ENCODE measurements at places on chromosomes 4 and X. TPM values are rescaled to one million over a fixed set of nuclear protein-coding genes. Genes with fewer than 3 reads are reported as not detected.

Gene MAGEE2
- not detected for total RNA-seq

Gene MAGEC1
- not detected for total RNA-seq

Gene UCP1
- not detected for total RNA-seq

Gene EVC
- 17.5 TPM for total RNA-seq

Gene SLC4A4
- total RNA-seq: not detected

Gene MSANTD1
- total RNA-seq: 0.40 TPM

Gene GSX2
- not detected for total RNA-seq

Gene LIAS
- 4.6 TPM for total RNA-seq

Gene CSN1S1
- total RNA-seq: not detected

Gene TREX2
- total RNA-seq: 4.4 TPM

Gene RS1
- total RNA-seq: not detected

DNA sequence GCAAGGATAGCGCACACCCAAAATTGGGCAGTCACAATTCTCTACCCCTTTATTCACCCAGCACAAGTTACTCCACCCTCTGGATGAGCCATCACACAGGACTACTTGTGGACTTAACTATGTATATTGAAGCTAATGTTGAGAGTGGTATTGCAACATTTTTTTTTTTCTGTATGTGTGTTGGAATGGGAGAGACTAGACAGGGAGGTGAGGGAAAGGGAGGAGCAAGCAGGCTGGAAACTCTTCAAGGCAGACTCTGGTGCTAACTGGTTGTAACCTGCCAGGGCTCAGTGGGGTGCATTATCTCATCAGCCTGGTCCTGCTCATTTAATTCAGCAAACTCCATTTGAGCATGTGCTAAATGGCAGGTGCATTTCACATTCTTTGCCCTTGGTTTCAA lies 18.4 kb upstream of the CWH43 start:
- no peak for DNase-seq

GRCh38 chr4:153852501-153852900 lies 63.6 kb upstream of the SFRP2 start:
- no peak for DNase-seq

GRCh38 chrX:7054219-7055216 lies 93.0 kb upstream of the STS start:
- no peak for DNase-seq

DNA sequence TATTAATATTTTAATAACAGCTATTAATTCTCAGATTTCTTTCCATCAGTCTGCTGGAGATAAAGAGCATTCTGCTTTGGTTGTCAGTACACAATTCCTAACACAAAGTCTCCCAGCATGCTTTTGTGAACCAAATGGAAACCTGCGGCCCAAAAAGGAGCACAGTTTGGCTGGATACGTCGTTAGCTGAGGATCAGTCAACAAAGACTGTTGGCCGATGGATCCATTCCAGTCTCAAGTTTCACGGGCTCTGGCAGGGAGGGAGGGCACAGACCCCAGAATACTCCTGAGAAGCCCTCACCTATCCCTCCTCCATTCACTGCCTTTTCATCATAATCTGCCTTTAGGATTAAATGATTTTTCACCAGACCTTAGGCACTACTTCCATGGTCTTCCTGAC lies 26.3 kb upstream of the PRSS48 start:
- DNase-seq: no peak

GRCh38 chr4:102825261-102826091 lies 1.9 kb downstream of the UBE2D3 start:
- DNase-seq: peak; percentile 76

DNA sequence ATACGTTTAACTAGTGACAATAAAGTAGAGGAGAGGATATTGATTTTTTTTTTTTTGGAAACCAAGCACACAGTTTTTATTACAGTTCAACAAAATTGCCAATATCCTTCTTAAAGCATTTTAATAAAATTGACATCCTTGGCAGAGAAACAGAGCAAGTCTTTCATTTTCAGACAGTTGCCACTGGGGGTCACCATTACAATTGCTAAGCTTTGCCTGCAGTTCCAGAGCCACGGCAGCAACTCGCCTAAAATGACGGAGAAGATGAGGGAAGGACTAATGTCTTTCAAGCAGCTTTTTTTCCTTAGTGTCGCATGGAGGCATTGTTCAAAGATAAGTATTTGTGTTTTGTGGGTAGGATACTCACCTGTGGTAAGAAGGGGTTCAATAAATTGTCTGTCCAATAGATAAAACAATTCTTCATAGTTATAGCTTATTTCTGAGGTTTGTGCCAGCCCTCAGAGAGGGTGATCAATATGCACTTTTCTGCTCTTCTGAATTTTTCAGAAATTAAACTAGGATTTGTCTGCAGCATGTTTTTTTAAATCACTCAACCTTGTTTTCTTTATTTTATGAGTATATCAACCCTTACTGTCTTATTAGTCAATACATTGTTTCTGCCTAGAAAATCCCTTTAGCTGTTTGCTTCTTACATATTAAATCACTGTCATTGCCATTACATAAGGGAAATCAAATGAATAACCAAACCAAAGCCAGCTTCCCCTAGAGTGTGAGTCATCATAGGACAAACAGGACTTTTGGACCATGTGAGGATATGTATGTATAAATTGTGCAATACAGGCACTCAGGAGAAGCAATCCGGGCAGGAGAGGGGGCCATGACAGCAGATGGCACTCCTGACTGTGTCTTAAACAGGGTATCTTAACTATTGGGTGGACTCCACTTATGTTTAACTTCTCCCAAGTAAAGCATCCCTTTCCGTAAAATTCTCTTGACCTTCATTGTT lies 508.1 kb upstream of the ARX start:
- peak; percentile 90 for DNase-seq

DNA sequence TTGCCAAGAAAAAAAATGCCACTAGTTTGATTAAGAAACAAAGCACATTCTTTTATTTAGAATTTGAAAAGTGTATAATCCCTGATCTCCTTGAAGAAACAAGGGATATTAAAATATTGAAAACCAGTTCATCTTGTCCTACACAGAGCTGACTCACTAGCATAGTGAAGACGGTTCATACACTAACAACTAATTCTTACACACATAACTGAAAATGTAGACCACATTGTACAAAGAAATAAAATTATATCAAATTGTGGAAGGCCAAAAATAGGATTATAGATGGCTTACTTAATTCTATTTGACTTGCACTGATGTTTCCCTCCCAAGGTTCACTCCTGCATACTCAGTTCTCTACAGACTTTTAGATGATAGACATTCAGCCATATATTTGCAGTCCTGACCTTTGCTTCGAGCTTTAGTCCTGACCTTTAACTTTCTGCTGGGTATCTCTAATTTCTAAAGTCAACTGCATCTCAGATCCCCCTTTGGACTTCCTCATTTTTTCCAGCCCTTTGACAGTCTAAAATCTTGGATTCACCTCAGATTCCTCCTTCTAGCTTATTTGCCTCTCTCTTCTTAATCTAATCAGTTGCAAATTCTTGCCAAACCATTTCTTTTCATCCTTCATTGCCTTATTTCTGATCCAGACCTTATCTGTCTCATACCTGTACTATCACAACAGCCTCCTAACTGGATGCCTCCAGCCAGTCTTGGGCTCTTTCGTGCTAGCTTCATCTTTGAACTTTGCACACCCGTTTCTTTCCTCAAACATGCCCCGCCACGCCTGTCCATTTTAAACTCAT lies 4.5 kb upstream of the WWC2 start:
- DNase-seq: no peak

GRCh38 chr4:153151535-153152455 lies 52.4 kb upstream of the TRIM2 start:
- DNase-seq: no peak

DNA sequence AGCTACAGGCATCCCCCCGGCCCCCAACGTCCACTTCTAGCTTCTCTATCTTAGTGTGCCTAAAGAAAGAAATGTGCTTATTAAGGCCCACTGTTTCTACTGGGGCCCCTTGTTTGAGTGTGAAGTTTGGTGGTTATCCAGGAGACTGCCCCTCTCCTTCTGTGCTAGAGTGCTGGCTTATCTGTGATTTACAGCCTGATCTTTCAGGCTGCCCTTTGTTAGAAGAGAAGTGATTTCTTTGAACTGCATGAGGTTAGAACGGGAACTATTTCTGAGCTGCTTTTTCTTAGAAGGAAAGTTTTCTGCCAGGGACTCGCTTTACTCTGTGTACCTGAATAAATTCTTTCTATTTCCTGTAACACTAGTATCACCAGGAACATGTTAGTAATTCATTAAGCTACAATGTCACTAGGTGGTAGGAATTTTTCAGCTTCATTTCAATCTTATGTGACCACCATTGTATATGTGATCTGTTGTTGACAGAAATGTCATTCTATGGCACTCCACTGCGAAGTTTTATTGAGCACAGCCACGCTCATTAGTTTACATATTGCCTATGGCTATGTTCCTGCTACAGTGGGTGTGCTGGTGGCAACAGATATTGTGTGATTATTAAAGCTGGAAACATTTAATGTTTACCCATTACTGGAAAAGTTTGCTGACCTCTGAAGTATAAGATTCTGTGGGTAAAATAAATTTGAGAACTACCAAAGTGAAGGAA lies 193.8 kb upstream of the CXorf51B start:
- no peak for DNase-seq

DNA sequence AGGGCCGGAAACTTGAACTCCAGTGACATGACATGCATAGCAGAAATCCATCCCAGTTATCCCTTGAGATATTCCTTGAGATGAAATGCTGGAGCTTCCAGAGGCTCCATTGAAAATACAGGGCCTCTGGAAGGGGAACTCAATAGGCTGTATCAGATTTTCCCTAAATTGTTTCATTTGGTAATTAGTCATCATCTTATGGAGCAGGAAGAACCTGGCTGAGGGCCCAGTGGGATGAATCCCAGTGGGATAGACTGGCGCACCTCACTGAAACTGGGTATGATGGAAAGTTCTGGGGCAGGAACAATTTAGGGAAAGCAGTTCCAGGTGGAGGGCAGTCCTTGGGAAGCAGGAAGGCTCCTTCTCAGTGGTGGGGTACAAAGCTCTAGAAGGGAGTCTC lies 307.8 kb upstream of the DIPK2B start:
- DNase-seq: peak; percentile 55

- DNase-seq: no peak
Measured at GRCh38 chrX:129781134-129781672, 1.5 kb downstream of the SASH3 start.

DNA sequence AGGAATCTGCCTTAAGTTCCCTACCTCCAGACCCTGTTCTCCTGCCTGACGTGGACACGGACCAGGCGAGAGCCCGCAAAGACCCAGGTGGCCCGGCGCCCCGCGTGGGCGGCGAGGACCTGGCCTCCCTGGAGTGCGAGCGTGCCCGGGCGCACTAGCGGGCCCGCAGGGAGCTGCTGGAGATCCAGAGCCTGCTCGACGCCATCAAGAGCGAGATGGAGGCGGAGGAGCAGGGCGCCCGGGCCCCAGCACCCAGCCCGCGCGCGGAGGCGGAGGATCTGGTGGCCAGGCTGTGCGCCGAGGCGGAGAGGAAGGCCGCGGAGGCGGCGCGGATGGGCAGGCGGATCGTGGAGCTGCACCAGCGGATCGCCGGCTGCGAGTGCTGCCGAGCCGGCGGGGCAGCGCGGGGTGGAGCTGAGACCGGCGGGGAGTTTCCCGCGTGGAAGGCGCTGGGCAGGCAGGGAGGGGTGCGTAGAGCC lies 18.2 kb downstream of the MRFAP1 start:
- DNase-seq: no peak

DNA sequence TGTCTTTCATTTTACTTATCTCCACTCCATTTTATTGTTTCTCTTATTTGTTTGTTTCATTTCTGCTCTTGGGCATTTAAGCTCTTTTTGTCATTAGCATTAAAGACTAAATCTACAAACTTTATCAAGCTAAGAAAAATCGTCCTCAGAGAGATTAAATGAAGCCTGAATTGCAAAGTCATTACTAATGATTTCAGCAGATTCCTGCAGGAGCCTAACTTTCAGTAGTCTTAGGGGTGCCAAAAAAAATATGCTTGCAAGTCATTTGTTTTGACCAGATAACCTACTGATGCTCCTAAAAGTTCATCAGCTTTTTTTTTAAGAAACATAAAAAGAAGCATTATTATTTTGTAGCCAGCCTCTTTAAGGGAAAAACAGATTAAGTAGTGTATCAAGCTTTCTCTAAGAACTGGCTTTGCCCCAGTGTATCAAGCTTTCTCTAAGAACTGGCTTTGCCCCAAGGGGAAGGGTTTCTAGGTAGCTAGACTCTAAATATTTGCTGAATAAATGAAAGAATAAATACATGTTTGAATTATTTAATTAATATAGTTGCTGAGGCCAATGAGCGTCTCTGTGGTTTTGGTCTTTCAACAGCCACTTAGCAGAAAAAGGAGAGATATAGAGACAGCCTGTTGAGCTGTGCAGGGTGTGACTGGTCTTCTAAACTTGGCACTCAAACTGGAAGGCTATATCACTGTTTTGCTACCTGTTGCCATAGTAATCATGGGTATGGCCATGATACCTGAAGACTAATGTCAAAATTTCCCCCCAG lies 174.2 kb downstream of the BTC start:
- no peak for DNase-seq

DNA sequence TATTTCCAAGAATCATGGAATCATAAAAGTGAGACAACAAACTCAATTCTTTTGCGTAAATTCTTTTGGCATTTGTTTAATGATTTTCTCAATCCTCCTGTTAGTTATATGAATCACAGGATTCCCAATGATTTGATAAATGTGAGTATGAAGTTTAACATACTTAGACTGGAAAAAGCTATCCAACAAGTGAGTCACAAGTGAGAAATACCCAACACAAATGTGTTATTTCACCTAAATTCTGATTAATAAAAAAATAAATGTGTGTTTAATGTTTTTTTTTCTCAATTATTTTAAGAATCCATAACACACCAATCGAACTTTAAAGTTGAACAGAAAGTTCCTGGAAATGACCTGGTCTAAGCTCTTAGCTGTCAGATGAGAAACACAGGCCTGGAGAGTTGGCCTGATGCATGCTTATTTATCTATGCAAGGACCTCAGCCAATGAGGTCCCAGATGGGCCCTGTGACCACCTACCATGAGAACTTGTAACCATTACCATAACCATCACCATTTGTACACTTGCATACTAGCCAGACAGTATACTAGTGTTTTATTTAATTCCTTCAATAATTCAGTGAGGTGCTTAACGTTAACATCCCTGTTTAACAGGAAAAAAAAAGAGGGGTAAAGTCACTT lies 386.7 kb downstream of the SPRY1 start:
- no peak for DNase-seq

- no peak for DNase-seq
Measured at GRCh38 chr4:145755802-145756201, 75.9 kb downstream of the C4orf51 start.

GRCh38 chrX:131288738-131289511 lies at the start of gene IGSF1:
TSS of gene IGSF1 (minus strand) at chrX:131289306. CDS start at chrX:131286674, 2,632 bp downstream.
- DNase-seq: no peak

DNA sequence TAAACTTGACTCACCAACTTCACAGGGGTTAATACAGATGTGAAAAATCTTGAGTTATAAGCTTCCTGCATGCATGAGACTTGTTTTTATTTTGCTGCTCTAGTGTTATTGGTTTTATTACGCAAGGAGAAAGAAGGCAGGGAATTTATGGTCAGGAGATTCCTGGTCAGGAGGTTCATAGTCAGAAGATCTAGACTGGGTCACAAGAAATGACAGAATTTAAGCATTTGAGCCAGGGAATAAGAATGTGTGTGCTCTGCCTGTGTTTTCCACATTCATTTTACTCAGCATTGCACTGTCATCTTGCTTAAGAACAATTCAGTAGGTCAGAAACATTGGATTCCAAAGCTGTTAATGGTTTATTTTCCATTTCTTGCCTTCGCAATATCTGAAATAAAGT lies 2522.1 kb downstream of the ARAP2 start:
- no peak for DNase-seq

All from lung microvascular endothelial cell (primary cell).